Left lung (tissue), 14 donors: ENCODE measurements at places on chromosomes 11 and 22. TPM values are rescaled to one million over a fixed set of nuclear protein-coding genes. Genes with fewer than 3 reads are reported as not detected.

Gene SMIM38
- total RNA-seq, result 0.09 TPM

Gene PHOX2A
- total RNA-seq, result not detected

Gene GLYATL2
- not detected for total RNA-seq

Gene ELF5
- total RNA-seq, result 5.1 TPM

GRCh38 chr22:22674467-22674866, 30.1 kb downstream of the GGTLC2 start:
- DNase-seq, result no peak

- no peak for DNase-seq
Measured at GRCh38 chr22:27905653-27906052, 13.4 kb downstream of the PITPNB start.

- DNase-seq, result no peak
Measured at GRCh38 chr11:131533149-131533548, 162.7 kb downstream of the NTM start.

DNA sequence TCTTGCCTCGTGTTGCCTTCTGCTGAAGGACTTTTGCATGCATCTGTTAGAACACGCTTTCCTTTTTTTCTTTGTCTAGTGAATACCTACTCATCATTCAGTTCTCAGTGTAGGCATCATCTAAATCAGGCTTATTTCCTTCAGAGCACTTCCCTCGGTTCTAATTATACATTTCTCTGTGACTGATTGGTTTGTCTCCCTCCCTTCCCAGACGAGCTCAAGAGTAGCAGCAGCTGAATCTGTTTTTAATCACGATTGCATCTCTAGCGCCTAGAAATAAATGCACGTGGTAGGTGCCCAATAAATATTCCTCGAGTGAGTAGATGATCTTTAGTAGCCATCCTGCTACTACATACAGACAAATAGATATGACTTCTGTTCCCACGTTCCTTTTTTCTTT, 6.3 kb downstream of the CEP164 start:
- DNase-seq, result no peak

DNA sequence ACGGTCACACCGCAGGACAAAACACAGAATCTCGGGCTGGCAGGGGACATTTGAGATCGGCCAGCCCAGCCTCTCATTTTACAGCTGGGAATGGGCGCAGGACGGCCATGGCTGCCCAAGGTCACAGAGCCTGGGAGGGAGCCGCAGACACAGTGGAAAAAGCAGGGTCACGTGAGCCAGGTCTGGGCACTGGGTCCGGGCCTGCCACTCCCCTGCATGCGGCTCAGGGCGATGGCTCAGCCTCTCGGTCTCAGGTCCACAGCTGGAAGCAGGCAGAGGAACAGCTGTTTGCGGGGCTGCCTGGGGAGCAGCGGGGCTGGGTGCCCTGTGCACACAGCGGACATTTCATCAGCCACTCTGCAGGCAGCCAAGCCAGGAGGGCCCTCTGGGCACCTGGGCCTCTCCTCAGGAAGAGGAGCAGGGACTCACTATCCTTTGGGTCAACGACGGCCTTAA, 10.4 kb upstream of the PPARA start:
- no peak for DNase-seq

DNA sequence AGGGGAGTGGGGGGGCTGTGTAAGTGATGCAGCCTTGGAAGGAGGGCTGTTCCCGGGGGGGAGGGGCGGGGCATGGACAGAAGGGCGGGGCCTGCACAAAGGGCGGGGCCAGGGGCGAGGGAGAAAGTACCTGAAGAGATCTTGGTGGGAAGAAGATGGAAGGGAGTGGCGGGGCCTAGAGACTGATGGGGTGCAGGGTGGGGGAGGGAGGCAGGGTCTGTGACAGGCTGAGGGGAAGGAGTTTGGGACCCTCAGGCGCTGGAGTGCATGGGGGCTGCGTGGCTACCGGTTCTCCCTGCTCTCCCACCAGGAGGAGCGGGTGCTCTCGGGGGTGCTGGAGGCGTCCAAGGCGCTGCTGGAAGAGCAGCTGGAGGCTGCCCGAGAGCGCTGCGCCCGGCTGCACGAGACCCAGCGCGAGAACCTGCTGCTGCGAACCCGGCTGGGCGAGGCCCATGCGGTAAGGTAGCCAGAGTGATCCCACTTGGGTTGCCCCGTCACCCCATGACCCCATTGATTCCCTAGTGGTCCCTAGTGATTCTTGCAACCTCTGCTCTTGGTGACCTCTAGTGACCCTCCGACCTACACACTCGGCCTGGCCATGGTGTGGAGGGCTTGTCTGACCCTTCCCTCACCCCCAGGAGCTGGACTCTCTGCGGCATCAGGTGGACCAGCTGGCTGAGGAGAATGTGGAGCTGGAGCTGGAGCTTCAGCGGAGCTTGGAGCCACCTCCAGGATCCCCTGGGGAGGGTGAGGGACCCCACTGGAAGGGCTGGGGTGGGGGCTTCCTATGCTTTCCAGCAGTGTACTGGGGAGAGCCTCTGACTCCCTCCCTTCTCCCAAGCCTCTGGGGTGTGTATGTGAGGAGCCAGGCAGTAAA, 3.1 kb downstream of the CCDC88B start:
- no peak for DNase-seq
